Activated effector memory CD4-positive, alpha-beta T cell treated with Interleukin-2 at 50 U/mL for 16 hours (primary cell): ENCODE measurements at places on chromosomes 12 and 14.
A peak's percentile ranks its signal among the peaks of the same experiment; 100 is the strongest.

- no peak for DNase-seq
Observed at GRCh38 chr14:65263177-65263788, 149.2 kb upstream of the FUT8 start.

- no peak for DNase-seq
Observed at GRCh38 chr12:53212931-53213330, 5.9 kb upstream of the ITGB7 start.

DNA sequence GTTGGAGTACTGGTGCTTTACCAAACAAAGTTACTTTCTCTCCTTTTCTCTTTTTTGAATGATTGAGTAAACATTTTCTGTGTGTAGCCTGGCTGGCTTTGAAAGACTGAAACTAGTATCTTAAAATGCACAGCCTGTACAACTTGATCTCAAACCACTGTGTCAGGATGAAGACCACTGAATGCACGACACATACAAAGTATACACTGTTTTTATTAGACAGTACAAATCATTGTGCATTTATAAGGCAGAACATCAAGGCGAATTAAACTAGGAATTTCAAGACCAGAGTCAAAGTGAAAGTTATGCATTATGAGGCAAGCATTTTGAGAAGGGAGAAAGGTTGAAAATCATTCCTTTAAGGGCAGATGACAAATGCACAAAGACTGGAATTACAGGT, 59.0 kb downstream of the PIWIL1 start:
- DNase-seq = no peak

DNA sequence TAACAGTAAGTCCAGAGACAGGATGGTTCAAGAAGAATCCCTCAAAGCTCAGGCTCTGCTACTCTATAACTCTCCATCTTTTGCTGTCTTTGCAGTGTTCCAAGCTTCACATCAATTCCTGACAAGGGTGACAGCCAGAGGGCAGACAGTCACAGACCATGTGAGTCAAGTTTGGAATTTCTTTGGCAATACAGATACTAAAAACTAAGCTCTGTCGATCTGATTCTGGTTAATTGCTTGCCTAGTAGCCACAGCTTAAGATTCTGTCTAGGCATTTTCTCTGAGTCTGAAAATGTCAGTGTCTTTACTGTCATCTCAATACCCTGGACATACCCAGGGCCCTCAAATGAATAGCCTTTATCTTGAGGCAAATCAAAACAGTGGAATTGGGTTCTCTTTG, 153.7 kb downstream of the CEP128 start:
- DNase-seq = no peak

- DNase-seq = no peak
Observed at GRCh38 chr14:99706107-99706900, 22.2 kb downstream of the CYP46A1 start.

GRCh38 chr12:116556964-116557698, 2.0 kb upstream of the MAP1LC3B2 start:
- DNase-seq = no peak

DNA sequence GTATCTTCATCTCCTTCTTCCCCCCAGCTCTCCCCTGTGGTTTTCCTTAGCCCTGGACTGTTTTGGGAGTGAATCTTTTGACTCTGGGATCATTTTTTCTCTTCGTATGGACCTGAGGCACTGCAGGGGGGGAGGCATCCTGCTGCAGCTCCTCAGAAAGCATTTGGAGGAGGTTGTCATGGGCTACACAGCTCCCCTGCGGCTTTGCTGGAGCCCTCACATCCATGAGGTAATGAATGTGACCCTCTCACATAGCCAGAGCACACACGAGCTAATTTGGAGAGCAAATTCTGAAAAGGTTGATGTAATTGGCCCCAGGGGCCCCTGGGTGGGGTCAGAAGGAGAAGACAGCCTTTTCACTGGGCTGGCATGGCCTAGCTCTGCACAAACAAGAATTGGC, 110.9 kb downstream of the PAH start:
- DNase-seq = no peak

DNA sequence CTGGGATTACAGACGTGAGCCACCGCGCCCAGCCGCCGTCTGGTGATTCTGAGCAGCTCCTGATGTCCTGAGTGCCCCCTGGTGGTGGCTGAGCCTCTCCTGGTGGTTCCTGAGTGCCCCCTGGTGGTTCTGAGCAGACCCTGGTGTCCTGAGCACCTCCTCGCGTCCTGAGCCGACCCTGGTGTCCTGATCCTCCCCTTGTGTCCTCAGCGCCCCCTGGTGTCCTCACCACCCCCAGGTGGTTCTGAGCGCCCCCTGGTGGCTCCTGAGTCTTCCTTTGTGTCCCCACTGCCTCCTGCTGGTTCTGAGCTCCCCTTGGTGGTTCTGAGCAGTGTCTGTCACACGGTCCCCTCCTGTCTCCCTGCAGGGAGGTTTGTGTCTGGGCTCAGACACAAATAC, 1304.9 kb downstream of the TMEM121 start:
- DNase-seq = no peak

DNA sequence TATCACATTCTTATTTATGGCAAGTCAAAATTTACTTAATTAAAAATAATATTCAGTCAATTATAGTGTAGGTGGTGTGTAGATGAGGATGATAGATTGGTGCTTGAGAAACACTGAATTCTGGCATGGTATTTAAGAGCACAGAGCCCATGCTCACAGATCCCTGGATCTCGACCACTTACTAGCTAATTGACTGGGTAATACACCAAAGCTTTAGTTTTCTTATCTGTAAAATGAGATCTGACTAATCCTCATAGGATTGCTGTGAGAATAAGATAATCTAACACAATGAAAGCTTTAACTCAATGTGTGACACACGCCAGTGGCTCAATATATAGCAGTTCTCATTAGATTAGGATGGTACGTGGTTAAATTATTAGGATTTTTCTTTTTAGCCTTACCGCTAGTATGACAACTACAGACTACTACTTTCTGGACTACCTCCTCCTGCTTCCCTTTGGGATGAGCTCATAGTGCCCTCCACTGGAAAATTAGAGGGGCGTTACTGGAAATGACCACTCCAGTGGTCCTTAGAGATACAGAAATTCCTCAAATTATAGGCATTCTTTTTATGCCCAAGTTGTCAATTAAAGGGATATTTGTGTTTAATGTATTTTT, 482.8 kb upstream of the TBX3 start:
- DNase-seq = no peak

GRCh38 chr12:15356951-15357364, 34.6 kb downstream of the PTPRO start:
- DNase-seq = no peak

DNA sequence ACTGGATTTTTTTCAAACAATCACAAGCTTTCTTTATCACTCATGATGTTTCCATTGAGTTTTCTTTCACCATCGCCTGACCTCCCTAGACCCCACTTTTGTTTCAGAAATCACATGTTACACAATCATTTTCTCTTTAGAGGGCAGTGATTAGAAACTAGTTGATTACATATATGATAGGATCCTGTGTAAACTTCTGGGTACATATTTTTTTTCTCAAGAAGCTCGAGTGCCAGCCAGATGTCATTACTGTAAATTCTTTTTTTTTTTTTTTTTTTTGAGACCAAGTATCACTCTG, 62.4 kb upstream of the PSMA6 start:
- DNase-seq = no peak

- DNase-seq = no peak
Observed at GRCh38 chr14:22928237-22929103, 706 bp downstream of the PRMT5 start.

DNA sequence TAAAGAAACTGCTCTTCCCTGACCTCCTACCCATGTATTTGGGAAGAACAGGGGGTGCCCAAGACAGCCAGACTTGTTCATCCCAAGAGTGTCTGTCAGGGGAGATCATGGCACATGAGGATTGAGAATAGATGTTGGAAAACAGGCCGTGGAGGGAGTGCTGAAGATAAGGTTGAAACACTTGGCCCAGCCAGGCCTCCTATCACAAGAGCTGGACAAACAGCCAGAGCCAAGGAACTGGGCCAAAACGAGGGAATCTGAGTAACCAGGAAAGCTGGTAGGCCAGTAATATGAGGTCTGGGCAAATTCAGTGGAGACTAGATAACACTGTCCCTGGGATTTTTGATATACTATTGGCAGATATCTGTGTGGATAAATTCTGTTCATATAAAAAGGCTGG, 161.7 kb downstream of the TMX1 start:
- DNase-seq = no peak

GRCh38 chr12:54555670-54556257, 6.4 kb downstream of the PDE1B start:
- no peak for DNase-seq

- no peak for DNase-seq
Observed at GRCh38 chr12:9343731-9344130, 135.5 kb upstream of the PZP start.

GRCh38 chr12:27821259-27821973, 41.4 kb upstream of the MANSC4 start:
- peak; percentile 14 for DNase-seq

GRCh38 chr12:27861428-27862167, 81.6 kb upstream of the MANSC4 start:
- DNase-seq = no peak

DNA sequence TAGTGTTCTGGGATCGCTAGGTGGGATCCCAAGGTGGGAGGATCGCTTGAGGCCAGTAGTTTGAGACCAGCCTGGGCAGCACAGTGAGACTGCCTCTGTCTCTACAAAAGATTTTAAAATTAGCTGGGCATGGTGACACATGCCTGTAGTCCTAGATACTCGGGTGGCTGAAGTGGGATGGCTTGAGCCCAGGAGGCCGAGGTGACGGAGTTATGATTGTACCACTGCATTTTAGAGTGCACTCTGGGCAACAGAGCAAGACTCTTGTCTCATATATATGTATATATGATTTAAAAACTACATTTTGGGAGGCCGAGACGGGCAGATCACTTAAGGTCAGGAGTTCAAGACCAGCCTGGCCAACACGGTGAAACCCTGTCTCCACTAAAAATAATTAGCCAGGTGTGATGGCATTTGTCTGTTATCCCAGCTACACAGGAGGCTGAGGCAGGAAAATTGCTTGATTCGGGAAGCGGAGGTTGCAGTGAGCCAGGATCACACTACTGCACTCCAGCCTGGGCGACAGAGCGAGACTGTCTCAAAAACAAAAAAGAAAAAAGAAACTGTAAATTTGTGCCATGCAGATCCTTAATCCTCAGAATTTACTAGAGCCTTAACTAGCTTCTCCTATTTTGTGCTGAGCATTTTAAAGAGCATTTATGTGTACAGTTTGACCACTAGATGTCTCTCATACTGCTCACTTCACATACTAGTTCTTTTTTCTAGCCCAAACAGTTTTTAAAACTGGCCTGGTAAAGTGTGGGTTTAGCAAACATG, 114.8 kb downstream of the MON2 start:
- DNase-seq = no peak

DNA sequence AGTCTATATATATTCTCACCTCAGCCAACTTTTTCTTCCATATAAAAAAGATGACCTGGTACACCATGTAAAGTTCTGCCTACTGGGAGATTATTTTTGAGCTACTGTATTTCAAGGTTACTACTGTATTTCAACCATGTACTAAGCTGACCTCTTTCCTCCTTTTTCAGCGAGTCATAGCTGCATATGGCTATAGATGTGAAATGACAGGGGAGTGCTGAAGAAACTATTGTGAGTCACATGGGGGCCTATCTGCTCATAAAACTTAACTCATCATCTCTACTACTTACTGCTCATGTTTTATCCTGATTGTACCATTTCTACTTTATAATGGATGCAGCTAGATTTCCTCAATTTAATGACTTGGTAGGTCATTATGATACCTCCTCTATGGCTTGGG, 571.4 kb upstream of the ATP2B1 start:
- DNase-seq = no peak

DNA sequence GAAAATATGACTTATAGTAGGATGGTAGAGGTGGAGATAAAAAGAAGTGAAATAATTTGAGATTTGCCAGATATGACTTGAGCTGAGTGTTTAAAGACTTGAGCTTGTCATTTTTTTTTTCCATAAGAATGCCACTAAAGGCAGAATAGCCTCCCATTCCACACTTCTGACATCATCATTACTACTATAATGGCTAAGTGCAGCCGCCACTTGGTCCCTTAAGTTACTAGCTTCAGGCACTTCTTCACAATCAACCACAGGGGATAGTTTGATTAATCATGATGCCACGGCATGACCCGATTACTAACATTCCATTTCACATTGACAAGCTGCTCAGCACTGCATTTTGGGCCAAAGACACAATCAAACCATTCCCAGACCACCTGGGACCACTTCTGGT, 127.9 kb downstream of the EFCAB11 start:
- DNase-seq = no peak

DNA sequence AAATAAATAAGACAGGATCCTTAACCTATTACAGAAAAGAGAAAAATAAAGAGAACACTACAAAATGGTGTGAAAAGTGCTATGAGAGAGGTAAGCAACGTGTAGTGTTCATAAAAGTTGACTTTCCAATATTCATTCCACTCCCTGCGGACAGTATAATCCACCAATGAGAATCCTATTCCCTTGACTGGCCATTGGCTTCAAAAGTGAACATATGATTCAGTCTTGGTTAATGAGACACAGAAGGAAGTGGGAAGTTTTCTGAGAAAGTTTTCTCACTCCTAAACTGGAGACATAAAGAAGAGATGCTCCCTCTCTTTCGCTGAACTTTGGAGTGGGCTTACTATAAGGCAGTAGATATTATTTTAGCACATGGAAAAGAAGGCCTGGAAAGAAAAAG, 153.1 kb downstream of the PAWR start:
- no peak for DNase-seq

GRCh38 chr12:20885552-20885951, 75.0 kb downstream of the SLCO1B3 start:
- DNase-seq = no peak

- DNase-seq = no peak
Observed at GRCh38 chr12:1917172-1918070, 1.0 kb downstream of the CACNA2D4 start.

GRCh38 chr12:105083031-105083430, 1.2 kb downstream of the ALDH1L2 start:
- no peak for DNase-seq

- no peak for DNase-seq
Observed at GRCh38 chr12:122085591-122085990, 7.0 kb downstream of the MLXIP start.

GRCh38 chr12:27534765-27535161, 10.8 kb downstream of the PPFIBP1 start:
- no peak for DNase-seq

- DNase-seq = no peak
Observed at GRCh38 chr14:58915646-58916045, 272.8 kb upstream of the DAAM1 start.

GRCh38 chr12:50275556-50275955, 7.8 kb downstream of the LIMA1 start:
- DNase-seq = no peak

GRCh38 chr12:31524791-31525495, 66.0 kb downstream of the DENND5B start:
- DNase-seq = no peak

GRCh38 chr14:84482256-84483071, 1047.5 kb upstream of the FLRT2 start:
- no peak for DNase-seq
